ENCODE measurements at places on chromosomes 1 and 21. TPM values are rescaled to one million over a fixed set of nuclear protein-coding genes. Genes with fewer than 3 reads are reported as not detected.
A peak's percentile ranks its signal among the peaks of the same experiment; 100 is the strongest.

- H3K27ac ChIP-seq, result no peak overlapping the region
- no peaks in the 10 kb centered on the region for H3K36me3 ChIP-seq
- DNase-seq, result no peak
- H3K4me3 ChIP-seq, result no peak overlapping the region
Observed at GRCh38 chr1:89394851-89395250, 31.0 kb downstream of the GBP6 start.

DNA sequence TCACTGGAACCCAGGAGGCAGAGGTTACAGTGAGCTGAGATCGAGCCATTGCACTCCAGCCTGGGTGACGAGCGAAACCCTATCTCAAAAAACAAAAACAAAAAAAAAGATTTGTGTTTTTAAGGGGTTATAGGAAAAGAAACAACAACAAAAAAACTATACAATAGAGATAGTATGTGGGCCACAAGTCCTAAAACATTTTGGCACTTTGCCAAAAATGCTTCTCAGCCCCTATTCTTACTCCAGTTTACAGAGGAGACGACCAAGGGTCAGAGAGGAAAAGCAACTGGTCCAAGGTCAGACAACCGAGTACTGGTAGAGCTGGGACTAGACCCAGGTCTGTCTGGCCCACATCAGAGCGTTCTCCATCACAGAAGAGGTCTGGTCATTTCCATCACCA lies 3.0 kb downstream of the FBXO44 start:
- H3K4me3 ChIP-seq, result no peak overlapping the region
- DNase-seq, result no peak
- H3K36me3 ChIP-seq, result peaks cover 10% of the 10 kb centered on the region
- peaks cover 12% of the 10 kb centered on the region for H3K27me3 ChIP-seq

Gene FNDC5
- total RNA-seq, result 6.3 TPM

GRCh38 chr1:230248016-230248888 lies 177.9 kb downstream of the PGBD5 start:
- H3K27me3 ChIP-seq, result no peaks in the 10 kb centered on the region
- H3K4me1 ChIP-seq, result peaks cover 5% of the 10 kb centered on the region
- no peak overlapping the region for H3K4me3 ChIP-seq
- peak overlapping the region; percentile 82 for H3K27ac ChIP-seq

DNA sequence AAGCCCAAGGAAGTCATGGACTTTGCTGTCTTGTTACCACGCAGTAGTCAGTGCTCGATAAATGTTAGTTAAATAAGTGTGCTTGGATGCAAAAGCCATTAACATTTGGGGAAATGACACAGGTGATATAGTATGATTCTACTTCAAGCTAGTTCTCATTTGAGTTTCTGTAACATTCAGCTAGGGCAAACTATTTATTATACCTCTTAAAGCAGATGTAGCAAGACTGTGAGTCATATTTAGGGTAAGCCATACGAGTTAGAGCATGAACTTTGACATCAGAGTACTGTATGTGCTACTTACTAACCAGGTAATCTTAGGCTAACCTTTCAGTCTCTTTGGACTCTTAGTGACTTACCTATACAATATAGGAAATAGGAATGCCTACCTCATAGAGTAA lies 21.0 kb downstream of the CLCA4 start:
- no peak for DNase-seq
- no peaks in the 10 kb centered on the region for H3K4me1 ChIP-seq
- H3K36me3 ChIP-seq, result no peaks in the 10 kb centered on the region
- H3K27ac ChIP-seq, result no peak overlapping the region
- H3K4me3 ChIP-seq, result no peak overlapping the region
- H3K27me3 ChIP-seq, result peaks cover 3% of the 10 kb centered on the region

GRCh38 chr1:247304031-247304430 lies 27.6 kb downstream of the ZNF496 start:
- peaks cover 44% of the 10 kb centered on the region for H3K36me3 ChIP-seq
- no peak overlapping the region for H3K4me3 ChIP-seq
- H3K27ac ChIP-seq, result no peak overlapping the region
- H3K27me3 ChIP-seq, result no peaks in the 10 kb centered on the region
- no peak for DNase-seq

Gene PLA2G2A
- total RNA-seq, result 2.4 TPM

DNA sequence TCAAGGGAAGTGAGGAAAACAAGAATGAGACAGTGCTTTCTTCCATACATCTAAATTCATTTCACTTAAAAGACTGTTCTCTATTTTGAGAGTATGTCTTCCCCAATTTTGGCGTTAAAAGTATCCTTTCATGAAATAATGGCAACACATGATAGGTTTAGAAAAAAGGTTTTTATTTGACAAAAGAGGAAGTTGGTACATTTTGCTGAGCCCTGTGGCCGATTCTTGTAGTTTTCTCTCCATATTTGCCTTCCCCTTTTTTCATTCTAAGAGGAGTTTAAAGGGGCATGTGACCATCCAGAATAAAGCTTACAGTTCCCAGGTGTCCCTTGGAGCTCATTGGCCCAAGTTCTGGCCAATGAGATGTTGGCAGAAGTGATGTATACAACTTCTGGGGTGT lies 140.4 kb upstream of the KCNE2 start:
- H3K36me3 ChIP-seq, result no peaks in the 10 kb centered on the region
- no peak overlapping the region for H3K4me3 ChIP-seq
- no peak for DNase-seq
- H3K4me1 ChIP-seq, result no peaks in the 10 kb centered on the region
- no peak overlapping the region for H3K27ac ChIP-seq
- no peaks in the 10 kb centered on the region for H3K27me3 ChIP-seq

Gene TNNT2
- total RNA-seq, result 2.3 TPM
